Lower lobe of right lung (tissue), 2 donors: ENCODE measurements at places on chromosomes 1 and 21. TPM values are rescaled to one million over a fixed set of nuclear protein-coding genes. Genes with fewer than 3 reads are reported as not detected.

KANK4 gene
- 4.4 TPM for total RNA-seq

LGR6 gene
- 1.7 TPM for total RNA-seq

PLPP3 gene
- total RNA-seq, result 106 TPM

DNA sequence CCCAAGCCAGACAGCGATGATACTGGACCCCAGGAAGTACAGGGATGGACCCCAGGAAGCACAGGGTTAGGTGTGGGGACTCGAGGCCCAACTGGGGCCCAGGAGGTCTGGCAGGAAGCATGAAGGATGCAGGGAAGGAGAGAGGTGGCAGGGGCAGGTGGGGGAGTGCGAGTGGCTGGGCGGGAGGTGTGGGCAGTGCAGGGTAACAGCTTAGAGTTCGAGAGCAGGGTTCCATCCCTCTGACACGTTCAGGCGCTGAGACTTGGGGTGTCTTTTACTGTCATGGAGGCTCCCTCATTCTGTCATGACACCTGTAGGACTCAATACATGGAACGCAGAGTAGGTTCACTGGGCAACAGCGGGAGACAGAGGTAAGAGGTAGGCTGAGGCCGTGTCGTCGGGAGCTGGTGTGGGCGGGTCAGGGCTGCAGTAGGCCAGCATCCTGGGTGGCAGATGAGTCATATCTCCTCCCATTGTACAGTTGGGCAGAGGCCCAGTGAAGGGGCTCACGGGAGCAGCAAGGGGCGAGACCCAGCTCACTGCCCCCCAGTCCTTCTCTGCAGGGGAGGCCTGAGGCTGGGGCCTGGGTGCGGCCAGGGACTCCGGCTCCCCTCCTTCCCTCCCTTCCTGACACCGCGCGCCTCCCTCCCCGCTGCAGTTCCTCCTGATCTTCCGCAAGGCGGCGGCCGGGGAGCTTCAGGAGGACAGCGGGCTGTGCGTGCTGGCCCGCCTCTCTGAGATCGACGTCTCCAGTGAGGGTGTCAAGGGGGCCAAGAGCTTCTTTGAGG lies 11.6 kb upstream of the CTRC start:
- H3K4me3 ChIP-seq, result no peak overlapping the region
- H3K27me3 ChIP-seq, result no peaks in the 10 kb centered on the region
- H3K27ac ChIP-seq, result no peak overlapping the region

EPRS1 gene
- 65.4 TPM for total RNA-seq

DNA sequence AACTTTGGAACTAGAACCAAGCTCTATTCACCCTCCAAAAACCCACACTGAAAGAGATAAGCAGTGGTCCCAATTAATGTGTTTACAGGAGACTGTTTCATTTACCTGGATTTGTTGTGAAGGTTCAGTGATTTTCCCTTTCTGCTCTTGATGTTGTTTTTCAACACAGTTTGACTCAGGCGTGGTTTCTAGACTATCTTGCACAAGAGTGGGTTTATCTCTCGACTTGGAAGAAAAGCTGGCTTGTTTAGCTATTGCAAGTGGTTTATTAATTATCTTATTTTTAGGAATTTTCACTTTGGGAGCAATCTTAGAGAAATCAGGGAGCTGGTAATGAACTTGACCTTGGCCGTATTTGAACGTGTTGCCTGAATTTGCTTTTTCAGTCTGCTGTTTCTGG lies 5.3 kb downstream of the AKNAD1 start:
- H3K36me3 ChIP-seq, result no peaks in the 10 kb centered on the region
- peaks cover 11% of the 10 kb centered on the region for H3K4me1 ChIP-seq
- H3K4me3 ChIP-seq, result no peak overlapping the region
- no peak for DNase-seq

GRCh38 chr1:17045150-17045549 lies 8.7 kb downstream of the SDHB start:
- H3K36me3 ChIP-seq, result peaks cover 64% of the 10 kb centered on the region
- H3K4me1 ChIP-seq, result peaks cover 13% of the 10 kb centered on the region
- H3K4me3 ChIP-seq, result no peak overlapping the region
- H3K27ac ChIP-seq, result no peak overlapping the region
- no peak for DNase-seq

DNA sequence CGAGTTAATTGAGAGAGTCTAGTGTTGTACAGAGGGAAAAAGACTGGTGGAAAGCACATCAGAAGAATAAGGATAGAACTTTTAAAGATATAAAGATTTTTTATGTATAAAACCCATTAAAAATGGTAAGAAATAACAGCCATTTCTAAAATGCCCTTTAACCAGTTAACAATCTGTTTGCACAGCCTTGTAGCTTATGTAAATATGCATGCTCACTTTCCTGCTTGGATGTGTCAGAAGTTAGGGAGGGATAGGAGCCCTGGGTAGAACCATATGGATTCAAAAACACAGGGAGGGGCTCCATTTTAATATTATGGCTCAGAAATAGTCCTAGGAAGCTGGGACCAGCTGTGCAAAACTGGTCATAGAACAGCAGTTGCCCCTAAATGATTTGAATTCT lies 4.5 kb upstream of the EDEM3 start:
- H3K4me1 ChIP-seq, result peaks cover 10% of the 10 kb centered on the region
- H3K4me3 ChIP-seq, result no peak overlapping the region
- DNase-seq, result no peak
- H3K27ac ChIP-seq, result no peak overlapping the region

DNA sequence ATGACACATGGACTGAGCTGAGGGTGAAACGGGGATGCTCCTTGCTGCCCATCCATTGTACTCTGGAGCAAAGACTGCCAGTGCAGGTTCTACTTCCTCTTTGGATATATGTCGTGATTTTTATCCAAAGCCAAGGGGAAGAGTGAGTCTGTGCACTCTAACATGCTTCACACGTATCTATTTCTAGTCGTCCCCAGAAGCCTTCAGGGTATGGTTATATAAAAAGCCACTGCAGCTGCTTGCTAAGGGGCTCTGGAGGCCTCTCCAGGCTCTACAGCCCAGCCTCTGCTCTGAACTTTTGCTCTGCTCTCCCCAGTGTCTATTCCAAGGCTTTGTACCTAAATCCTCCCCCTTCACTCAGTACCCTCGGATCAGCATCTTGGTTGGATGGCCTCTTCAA lies 20.1 kb downstream of the PAFAH2 start:
- no peaks in the 10 kb centered on the region for H3K27me3 ChIP-seq
- no peak for DNase-seq
- no peaks in the 10 kb centered on the region for H3K4me1 ChIP-seq
- peaks cover 90% of the 10 kb centered on the region for H3K36me3 ChIP-seq
- H3K4me3 ChIP-seq, result no peak overlapping the region

DNA sequence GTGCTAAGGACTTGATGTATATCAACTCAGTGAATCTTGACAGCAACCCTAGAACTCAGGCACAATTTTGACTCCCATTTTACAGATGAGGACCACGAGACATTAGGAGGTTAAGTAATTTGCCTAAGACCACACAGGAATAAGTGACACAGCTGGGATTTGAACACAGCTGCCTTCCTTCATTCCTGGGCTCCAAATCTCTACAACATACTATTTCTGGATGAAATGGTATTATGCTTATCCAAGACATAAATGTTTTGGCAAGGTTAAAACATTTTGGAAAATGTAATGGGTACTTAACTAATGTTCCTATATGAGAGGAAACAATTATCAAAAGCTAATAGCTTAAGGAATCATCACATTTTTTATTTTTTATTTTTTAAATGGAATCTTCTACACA lies 4.8 kb downstream of the CLDN8 start:
- no peaks in the 10 kb centered on the region for H3K36me3 ChIP-seq
- no peaks in the 10 kb centered on the region for H3K27me3 ChIP-seq
- no peaks in the 10 kb centered on the region for H3K4me1 ChIP-seq
- DNase-seq, result no peak
- H3K4me3 ChIP-seq, result no peak overlapping the region

DNA sequence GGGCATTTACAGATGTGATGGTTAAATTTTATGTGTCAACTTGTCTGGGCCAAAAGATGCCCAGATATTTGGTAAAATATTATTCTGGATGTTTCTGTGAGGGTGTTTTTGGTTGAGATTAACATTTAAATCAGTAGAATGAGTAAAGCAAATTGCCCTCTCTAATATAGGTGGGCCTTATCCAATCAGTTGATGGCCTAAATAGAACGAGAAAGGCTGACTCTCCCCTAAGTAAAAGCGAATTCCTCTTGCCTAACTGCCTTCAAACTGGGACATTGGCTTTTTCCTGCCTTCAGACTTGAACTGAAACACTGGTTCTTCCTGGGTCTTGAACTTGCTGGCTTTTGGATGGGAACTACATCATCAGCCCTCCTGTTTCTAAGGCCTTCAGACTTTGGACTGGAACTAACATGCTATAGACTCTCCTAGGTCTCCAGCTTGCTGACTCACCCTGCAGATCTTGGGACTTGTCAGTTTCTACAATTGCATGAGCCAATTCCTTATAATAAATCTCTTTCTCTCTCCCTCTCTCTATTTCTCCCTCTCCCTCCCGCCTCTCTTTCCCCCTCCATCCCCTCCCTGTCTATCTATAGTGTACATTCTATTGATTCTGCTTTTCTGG lies 10.2 kb upstream of the NAV1 start:
- DNase-seq, result no peak
- H3K4me3 ChIP-seq, result no peak overlapping the region
- H3K27me3 ChIP-seq, result no peaks in the 10 kb centered on the region
- H3K27ac ChIP-seq, result no peak overlapping the region

- H3K27me3 ChIP-seq, result peaks cover 6% of the 10 kb centered on the region
- H3K4me3 ChIP-seq, result no peak overlapping the region
- no peak for DNase-seq
- no peaks in the 10 kb centered on the region for H3K36me3 ChIP-seq
Measured at GRCh38 chr1:209689477-209689876, 14.3 kb downstream of the G0S2 start.

FAM151A gene
- total RNA-seq, result not detected

OR6N1 gene
- total RNA-seq, result 2.3 TPM

DNA sequence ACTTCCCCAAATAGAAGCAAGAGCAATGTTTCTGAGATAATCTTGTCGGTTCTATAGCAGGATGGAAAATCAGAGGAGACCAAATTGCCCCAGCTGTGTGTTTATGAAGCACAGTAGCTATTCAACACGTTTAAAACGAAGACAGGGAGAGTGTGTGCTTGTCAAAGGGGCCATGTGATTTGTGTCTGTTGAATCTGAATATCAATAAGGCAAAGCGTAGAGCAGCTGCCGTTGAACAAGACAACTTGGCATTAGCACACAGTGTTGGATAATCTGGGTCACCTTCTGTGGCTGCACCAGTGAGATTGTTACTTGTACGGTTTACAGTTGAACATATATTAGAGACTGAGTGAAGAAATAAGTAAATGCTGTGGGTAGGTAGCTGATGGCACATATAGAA lies 1.0 kb downstream of the CRB1 start:
- no peaks in the 10 kb centered on the region for H3K4me1 ChIP-seq
- no peak overlapping the region for H3K4me3 ChIP-seq
- no peak overlapping the region for H3K27ac ChIP-seq
- H3K27me3 ChIP-seq, result no peaks in the 10 kb centered on the region
- no peaks in the 10 kb centered on the region for H3K36me3 ChIP-seq
- DNase-seq, result no peak

- no peaks in the 10 kb centered on the region for H3K36me3 ChIP-seq
- peaks cover 8% of the 10 kb centered on the region for H3K4me1 ChIP-seq
- no peak overlapping the region for H3K27ac ChIP-seq
- no peak for DNase-seq
Measured at GRCh38 chr1:226335661-226336060, 26.7 kb upstream of the LIN9 start.
